ENCODE measurements at places on chromosomes 2 and 18.

GRCh38 chr2:220708366-220708765 is 863.7 kb downstream of the EPHA4 start:
- DNase-seq, result peak; percentile 9

DNA sequence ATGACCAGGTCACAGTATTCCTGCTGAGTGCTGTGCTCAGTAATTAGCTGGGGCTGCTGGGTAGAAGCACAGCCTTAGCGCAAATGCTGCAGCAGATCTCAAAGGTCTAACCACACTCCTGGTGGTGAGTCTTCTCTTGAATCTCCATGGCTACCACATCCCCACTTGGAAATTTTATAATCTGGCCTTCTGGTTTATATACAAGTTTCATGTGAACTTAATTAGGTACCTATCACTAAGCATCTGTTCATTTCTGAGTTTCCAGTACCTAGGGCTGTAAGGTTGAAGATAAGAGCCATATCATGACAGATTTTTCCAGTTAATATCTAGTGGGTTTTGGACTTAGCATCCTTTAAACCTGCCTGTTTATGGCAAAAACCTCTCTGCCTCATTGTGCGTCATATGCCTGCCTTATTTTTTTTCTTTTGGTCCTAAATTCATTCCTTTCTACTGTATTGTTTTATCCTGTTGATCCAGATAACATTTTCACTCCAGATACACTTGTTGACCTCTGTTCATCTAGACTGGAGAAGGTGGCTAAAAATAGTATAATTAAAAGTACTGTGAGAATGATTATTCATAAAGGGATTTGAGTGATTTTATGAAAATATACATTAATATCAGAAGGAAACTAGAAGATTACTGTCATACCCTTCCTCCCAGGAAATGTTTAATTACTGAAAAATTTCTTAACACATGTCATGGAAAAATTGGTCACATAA is 168.4 kb upstream of the THUMPD2 start:
- no peak for DNase-seq

DNA sequence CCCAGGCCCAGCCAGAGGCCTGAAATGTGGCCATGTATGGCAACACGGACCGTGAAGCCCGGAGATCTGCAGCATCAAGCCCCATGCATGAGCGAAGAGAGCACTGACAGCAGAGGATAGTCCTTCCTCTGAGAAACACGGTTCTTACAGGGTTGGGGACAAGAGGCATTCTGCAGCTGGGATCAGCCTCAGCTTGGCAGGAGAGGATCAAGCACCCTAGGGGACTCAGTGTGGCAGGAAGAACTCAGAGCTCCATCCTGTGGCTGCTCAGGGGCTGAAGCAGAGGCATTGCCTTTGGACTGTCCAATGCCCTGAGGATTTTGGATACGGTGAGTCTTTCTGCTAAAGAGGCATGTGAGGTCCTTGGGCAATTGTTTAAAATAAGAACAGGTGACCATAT is 368.7 kb downstream of the ZNF516 start:
- DNase-seq, result peak; percentile 6

GRCh38 chr2:171652416-171652785 is 34.9 kb upstream of the DYNC1I2 start:
- peak; percentile 89 for DNase-seq

GRCh38 chr18:62848946-62849345 is 133.6 kb downstream of the PHLPP1 start:
- DNase-seq, result no peak

DNA sequence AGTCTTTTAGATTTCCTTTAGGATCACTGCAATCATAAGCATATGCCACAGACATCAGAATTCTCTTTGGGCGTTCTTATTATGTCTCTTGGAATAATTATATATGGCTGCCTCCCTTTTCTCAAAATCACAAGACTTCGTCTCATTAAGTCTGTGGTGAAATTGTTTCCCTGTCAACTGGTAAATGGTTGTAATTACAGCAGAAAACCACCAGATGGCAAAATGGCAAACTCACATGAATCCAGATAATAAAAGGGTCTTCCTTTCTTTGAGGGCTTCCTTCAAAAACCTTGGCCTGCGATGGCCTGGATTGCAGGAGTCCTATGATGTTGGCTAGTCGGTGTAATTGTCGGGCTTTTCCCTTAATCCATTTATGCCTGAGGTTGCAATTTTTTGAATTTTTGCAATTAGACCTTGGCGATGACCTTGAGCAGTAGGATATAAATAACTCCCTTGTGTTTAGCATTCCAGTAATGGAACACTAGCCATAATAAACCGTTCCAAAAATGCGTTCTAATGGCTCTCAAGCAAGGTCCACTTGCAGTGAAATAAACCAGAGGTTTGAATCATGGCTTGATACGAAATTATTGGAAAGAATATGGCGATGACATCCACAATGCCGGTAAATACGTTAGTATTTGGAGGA is 656.4 kb downstream of the MBD2 start:
- peak; percentile 44 for DNase-seq

DNA sequence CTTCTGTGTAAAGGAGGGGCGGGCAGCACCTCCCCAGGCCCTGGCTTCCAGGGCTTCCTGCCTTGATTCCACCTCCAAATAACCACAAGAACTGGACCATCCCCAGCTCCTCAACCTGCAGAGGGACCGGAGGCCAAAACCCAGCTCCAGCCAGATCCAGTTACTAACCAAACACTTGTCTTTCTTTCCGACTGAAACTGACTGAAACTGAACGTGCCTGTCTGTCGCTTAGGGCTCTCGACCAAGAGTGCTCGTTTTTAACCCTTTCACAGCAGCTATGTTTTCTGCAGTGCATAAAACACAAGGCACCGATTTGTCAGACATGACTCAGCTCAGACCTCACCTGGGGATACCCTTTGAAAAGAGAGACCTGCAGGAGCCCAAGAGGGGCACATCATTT is 249.9 kb upstream of the SIX2 start:
- DNase-seq, result no peak

DNA sequence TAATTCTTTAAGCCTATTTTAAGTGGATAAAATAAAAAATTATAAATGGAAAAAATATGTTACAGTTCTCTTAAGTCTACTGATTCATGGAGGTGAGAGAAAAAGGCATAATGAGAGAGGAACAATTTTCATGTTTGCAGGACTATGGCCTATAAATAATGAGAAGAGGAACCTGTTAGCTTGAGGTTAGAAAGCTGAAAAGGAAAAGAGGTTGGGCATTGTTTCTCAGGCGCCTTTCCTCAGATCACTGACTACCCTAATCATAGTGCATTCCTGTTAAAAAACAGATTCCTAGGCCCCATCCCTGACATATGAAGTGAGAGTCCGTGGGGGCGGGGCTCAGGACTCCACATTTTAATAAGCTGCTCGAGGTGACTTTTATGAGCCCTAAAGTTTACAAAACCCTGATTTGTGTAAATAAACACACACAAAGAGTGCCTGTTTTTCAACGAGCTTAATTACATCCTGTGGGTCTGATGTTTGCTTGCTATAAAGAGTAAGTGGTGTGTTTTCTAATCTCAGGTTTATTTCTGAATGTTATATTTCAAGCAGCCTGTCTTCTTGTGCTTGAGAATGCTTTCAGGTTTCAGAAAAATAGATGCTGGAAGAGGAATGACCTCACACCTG is 335.5 kb downstream of the CLIP4 start:
- DNase-seq, result no peak

DNA sequence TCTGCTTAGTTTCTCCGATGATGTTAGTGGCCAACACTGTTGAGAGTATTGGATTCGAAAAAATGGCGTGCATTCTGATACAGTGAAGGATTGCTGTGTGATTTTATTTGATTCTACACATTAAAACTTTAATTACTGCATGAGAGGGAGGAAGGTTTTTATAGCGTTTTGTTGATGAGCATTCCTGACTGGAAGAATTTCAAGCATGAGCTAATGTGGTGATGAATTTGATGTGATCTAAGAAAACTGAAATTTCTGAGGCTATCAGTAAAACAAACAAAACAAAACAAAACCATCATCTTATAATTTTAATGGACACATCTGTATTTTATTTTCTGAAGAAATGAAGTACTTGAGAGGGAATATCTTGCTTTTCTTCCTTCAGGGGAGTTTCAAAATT is 59.6 kb downstream of the ITGB6 start:
- peak; percentile 63 for DNase-seq

DNA sequence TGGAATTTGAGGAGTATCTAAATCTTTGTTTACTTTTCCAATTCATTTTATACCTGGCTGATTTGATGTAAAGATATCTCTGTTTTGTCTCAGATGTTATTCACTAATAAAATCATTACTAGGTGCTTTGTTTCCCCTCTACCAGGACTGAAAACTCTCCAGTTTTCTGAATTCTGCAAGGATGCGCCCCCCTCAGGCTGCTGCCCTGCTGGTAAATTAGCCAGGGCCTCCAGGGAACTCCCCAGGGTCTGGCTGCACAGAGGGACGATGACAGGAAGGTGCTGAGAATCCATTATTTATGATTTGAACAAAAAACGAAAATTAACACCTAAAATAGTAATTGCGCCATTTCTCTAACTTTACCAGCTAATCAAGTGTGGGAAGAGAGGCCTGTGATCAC is 541.2 kb upstream of the POU3F3 start:
- DNase-seq, result no peak

DNA sequence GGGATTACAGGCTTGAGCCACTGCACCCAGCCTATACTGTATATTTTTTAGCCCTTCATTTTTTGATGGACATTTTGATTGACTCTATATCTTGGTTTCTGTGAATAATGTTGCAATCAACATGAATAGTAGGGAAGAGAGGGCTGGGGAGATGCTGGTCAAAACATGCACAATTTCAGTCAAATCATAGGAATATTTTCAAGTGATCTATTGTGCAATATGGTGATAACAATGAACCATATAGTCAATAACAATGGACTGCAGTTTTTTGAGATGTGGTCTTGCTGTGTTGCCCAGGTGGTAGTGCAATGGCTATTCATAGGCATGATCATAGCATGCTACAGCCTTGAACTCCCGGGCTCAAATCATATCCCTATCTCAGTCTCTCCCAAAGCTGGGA is 264.7 kb upstream of the TMEFF2 start:
- DNase-seq, result no peak

- no peak for DNase-seq
These were observed 13.1 kb downstream of the ILKAP start for GRCh38 chr2:238190445-238190844.
